ENCODE measurements at places on chromosomes 7 and 10.
A peak's percentile ranks its signal among the peaks of the same experiment; 100 is the strongest.

- no peak for DNase-seq
These were observed 25.4 kb downstream of the PTF1A start for GRCh38 chr10:23217471-23217870.

DNA sequence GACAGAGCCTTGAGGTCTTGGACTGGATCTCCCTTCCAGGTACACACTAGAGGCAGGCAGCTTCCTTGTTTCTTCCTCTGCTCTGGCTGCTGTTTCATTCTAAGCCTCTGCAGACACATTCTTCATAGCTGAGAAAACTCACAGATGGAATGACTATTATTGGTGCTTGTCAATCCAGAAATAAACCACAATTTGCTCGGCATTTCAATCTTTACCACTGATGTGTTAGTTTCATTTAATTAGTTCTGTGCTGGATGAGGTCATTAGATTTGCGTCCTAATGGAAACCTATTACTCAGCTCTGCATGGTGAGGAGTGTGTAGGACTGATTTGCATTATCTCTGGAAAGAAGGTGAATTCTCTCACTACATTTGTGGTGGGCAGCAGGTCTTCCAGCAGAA lies 392.5 kb downstream of the NRG3 start:
- no peak for DNase-seq

- no peak for DNase-seq
These were observed 73.6 kb downstream of the EPC1 start for GRCh38 chr10:32273336-32273735.

GRCh38 chr7:77538281-77539212 lies 1.5 kb downstream of the PTPN12 start:
- DNase-seq = peak; percentile 89

GRCh38 chr7:78043159-78043558 lies 244.6 kb downstream of the PHTF2 start:
- DNase-seq = no peak

DNA sequence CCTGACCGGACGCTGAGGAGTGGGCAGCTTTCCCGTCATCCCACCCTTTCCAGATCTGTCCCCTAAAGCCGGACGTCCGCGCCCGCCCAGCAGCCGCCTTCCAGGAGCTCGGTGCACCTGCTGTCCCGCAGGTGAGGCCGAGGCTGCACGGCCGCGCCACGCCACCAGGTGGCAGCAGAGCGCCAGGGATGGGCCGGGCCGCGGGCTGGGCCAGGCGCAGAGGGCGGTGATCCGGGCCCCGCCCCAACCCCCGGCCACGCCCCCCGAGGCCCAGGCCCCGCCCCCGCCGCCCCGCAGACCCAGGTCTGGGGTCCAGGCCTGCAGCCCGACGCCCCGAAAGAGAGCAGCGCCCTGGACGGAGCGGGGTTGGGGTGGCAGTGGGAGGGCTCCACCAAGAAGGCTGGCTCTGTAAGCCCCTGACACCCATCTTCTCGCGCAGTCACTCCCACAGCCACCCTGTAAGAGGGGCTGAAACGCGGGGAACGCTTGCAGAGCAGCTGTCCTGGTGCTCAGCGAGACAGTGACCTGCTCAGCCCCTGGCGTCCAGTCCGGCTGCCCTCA lies 32.2 kb downstream of the FOXL3 start:
- DNase-seq = peak; percentile 92

DNA sequence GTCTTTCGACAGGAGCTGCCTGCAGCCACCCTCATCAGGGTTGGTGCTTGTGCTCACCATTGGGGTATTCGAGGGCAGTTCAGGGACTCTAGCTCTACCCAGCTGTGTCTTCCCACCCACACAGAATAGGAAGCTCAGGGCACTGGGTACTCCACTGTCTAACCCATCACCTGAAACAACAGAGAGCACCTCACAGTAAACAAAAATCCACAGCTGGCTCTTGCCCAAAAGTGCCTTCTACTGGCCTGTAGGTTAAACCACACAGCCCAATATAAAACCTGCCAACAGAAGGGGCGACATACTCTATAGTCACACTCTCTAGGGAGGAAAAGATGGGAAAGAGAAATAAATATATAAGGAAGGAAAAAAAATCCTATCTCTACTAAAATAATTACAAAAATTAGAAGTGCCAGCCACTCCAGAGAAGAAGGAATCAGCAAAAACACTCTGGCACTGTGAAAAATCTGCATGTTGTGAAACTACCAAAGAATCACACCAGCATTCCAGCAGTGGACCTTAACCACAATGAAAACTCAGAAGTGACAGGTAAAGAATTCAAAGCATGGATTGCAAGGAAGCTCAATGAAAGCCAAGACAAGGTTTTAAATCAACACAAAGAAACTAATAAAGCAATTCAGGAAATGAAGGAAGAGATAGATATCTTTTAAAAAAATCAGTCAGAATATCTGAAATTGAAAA lies 110.0 kb downstream of the HGF start:
- DNase-seq = no peak

- no peak for DNase-seq
These were observed 45.5 kb upstream of the ABLIM1 start for GRCh38 chr10:114703377-114704107.

DNA sequence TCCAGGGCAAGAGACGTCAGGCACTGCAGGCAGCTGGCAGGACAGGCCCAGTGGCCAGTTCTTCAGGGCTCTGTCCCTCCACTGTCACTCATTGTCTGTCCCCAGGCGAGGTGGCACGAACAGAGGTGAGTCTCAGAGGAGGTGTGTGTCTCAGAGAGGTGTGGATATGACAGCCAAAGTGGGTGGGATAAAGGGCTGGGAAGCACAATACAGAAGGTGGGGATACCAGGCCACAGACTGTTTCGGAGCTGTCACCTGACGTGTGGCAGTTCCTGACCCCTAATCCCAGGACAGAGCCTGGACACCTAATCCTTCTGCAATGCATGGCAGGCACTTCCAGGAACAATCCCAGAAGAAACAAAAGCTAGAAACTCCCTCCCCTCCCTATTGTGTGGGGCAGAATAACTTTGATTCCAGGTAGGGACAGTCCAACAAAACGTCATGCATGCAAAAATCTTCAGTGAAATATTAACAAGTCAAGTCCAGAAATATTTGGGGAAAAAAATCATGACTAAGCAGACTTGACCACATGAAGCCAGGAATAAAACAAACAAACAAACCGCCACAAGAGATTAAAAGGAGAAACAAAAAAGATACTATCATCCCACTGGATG lies 11.6 kb downstream of the KLRG2 start:
- no peak for DNase-seq

GRCh38 chr10:70188768-70189167 lies 18.5 kb upstream of the SAR1A start:
- DNase-seq = no peak

- no peak for DNase-seq
These were observed 8.0 kb upstream of the RAMP3 start for GRCh38 chr7:45149606-45150005.

DNA sequence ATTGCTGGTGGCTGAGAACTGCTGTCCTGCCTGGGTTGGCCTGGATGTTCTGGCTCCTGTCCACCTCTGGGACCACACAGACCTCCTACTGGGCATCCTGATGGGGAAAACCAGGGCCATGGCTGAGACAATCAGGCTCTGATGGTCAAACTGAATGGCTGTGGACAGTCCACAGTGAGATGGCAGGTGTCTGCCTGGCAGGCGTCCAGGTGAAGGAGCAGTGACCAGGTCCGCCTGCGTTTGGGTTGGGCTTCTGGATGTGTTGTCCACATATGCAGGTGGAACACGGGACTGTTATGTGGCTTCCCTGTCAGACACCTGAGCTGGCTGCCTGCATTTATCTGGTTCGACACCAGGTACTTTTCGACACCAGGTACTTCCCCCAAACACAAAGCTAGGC lies 241.7 kb downstream of the BUB3 start:
- no peak for DNase-seq

- peak; percentile 59 for DNase-seq
These were observed 127.5 kb downstream of the COL28A1 start for GRCh38 chr7:7408001-7408770.

DNA sequence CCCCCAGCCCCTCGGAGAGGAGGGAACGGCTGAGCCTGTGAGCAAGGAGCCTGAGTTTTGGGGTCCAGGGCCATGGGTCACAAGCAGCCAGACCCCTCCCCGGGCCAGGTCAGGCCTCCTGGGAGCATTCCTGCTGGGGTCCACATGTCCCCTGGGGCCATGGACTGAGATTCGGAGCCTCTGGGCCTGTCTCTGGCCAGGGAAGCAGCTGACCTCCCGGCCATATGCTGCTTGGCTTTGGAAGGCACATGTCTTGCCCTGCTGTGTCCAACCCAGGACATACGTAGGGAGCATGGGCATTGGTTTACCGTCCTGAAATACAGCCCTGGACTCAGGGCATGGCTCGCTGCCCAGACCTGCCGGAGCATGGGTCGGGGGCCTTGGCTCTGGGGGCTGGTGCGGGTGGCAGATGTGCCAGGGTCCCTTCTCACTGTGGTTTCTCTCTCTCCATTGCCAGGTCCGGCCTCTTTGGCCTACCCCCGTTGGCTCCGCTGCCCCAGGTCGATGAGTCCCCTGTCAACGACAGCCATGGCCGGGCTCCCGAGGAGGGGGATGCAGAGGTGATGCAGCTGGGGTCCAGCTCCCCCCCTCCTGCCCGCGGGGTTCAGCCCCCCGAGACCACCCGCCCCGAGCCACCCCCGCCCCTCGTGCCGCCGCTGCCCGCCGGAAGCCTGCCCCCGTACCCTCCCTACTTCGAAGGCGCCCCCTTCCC lies 7.3 kb downstream of the PWWP2B start:
- no peak for DNase-seq

DNA sequence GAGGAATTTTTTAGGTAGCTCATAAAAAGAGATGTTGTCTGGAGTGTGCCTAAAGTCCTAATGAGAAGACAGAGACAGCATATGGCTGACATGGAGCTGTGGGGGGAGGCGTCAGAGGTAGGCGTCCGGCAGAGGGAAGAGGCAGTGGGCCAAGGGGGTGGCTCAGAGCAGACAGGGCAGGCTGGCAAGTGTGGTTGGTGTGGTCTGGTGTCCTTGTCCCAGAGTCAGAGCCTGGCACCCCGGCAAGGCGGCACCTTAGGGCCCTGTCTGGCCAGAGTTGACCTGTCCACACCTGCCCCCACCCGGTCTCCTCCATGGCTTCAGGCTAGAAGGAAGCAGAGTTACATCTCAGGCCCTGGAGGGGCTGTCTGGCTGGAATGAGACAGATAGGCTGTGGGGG lies 220.3 kb upstream of the ZNF32 start:
- no peak for DNase-seq

DNA sequence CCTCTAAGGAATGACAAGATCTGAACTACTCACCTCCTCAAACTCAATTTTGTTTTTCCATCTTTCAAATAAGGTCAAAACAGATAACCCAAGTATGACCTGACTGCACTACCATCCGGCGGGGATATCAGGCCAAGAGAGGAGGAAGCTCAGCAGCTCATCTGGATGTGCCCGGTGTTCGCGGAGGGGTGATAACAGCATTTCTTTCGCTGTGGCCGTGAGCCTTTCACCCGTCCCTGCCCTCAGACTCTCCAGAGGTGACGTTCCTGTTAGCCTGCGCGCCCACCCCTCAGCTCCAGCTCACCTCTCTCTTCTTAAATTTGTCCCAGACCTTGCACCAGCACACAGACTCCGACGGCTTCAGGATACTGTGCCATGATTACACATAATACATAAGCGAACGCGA lies 526 bp downstream of the ZNF248 start:
- peak; percentile 31 for DNase-seq

- DNase-seq = no peak
These were observed 56.1 kb upstream of the CAPZA2 start for GRCh38 chr7:116806046-116806944.

GRCh38 chr10:43209651-43210141 lies 57.2 kb downstream of the RASGEF1A start:
- DNase-seq = no peak
